ENCODE measurements at places on chromosomes 7 and 10.

DNA sequence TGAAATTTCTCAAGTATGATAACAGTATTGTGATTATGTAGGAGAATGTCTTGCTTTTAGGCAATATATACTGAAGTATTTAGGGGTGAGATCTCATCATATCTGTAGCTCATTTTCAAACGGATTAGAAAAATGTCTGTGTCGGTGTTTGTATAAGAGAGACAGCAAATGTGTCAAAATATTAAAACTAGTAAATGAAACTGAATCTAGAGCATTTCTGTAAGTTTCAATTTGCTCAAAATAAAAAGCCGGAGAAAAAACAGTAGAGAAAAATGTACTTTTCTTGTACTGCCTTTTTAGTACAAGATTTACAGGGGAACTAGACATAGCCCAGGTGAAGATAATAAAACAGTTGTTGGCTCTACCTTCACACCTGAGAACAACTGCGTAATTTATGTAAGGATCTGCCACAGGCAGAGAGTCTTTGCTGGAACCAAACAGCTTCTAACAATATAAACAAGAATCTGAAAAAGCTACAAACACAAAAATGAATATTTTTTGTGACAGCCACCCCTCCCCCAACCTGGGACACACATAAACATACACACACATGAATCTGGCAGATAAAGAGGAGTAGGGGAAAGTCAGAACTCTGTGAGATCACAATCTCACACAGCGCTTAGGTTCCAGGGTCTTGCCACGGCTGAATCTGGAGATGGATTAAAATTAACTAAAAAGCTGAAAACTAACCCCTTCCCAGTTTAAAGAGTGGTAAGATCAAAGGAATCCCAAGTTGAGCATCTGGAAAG, 153.3 kb downstream of the AVL9 start:
- no peak for DNase-seq

GRCh38 chr7:45156516-45157272, 897 bp upstream of the RAMP3 start:
- DNase-seq: no peak

DNA sequence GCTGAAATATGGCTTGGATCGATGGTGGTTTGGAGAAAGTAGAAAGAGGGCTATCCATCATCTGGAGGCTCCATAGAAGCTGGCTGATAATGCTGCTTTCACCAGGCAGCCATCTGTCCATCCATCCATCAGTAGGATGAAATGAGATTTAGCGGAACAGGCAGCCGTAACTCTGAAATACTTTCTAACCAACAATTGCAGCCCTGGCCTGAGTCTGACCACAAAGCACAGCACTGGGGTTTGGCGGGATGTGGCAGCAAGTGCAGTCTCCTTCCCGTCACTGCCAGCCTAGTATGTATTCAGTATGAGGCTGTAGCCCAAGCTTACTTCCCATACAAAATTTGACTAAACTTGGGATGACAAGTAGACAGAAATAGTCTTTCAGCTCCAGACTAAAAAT, 38.0 kb downstream of the R3HCC1L start:
- no peak for DNase-seq

DNA sequence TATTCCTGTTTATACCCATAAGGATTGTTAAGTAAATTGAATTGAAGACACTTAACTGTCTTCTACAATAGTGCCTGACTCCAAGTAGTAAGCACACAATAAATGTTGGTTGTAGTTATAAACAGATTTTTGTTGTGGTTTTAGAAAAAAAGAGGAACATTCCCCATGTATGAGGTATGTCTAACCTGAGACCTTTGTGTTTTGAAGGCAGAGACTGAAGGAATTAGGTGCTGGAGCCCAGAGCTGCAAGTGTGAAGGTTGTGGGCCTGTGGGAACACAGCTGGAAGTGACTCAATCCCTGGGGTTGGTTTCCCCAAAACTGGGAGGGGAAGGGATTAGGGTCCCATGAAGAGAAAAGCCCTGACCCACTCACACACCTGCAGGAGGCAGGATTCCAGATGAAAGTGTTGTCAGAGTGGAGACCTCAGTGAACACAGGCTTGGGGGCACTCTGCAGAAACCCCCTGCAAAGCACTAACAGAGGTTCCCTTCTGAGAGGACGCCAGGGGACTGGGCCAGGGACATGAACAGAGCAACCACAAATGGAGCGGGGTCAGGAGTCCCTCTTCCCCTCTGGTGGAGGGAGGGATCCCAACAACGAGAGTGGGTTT, 265.1 kb upstream of the KLF14 start:
- DNase-seq: no peak

GRCh38 chr7:24972991-24973390, 7.0 kb downstream of the OSBPL3 start:
- no peak for DNase-seq

DNA sequence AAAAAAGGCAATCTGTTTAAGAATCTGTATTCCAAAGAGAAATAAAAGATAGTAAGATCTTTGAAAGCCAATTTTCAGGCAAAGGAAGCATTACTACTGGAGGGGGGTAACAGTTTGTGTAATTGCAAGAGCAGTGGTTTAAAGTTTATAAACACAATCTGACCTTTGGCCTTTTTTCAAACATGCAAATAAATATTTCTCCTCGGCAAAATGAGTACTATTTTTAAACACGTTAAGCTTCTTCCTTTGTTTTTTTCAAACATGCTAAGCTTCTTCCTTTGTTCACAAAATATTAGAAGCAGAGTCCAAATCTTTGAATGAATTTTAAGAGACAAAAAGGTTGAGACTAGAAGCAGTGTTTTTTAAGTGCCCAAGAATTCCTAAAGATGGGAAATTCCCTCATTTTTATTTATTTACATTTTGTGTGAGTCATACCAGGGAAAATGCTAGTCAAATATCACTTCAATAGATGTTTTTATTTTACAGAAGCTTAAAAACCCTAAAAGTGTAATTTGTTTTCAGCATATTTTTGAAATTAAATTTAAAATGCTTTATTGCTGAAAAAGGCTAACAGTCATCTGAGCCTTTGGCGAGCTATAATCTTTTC, 229.3 kb downstream of the GPR37 start:
- DNase-seq: no peak

GRCh38 chr10:411603-412002, 276.3 kb downstream of the ZMYND11 start:
- DNase-seq: no peak

DNA sequence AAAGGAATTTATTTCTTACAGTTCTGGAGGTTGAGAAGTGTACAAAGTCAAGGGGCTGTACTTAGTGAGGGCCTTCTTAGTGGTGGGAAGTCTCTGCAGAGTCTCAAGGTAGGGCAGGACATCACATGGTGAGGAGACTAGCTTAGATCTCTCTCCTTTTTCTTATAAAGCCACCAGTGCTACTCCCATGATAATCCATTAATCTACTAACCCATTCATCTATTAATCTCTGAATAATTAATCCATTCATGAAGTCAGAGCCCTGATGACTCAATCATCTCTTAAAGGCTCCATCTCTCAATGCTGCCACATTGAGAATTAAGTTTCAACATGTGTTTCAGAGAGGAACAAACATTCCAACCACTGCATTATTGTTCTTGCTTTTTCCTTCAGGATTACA, 64.4 kb upstream of the CSTF2T start:
- DNase-seq: no peak

GRCh38 chr10:63256009-63256773, 123.1 kb downstream of the NRBF2 start:
- DNase-seq: no peak

DNA sequence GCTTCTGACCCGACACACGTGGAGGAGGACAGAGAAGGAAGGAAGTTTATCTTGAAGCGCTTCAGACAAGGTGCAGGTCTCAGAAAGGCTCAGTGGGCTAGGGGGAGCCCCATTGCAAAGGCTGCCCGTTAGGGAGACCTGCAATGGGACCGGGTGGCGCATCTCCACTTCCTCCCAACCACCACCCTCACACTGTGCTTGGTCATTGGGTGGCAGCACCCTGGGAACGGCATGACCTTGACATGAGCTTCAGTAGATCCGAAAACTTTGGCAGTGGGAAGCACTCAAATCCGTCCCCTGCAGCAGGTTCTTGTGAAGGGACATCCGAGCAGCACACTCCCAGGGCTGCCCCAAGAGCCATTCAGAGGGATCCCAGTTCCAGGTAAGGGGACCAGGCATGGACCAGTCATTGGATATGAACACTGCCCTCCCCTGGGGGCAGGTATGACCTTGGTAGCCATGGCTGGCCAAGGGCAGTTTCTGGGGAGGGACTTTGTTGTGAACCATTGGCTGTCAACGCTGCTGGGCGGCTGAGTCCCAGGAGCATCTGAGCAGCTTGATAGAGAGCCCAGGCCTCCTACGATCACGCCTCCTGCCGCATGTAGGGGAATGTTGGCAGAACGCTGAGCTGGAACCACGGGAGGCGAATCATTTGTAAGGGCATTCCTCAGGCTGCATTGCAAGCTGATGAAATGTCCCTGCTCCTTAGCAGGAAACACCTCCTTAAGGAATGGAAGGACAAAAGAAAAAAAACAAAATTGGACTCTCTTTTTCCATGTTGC, 31.7 kb downstream of the GALNTL5 start:
- no peak for DNase-seq

- DNase-seq: no peak
Measured at GRCh38 chr7:51315393-51316261, 982 bp downstream of the COBL start.

DNA sequence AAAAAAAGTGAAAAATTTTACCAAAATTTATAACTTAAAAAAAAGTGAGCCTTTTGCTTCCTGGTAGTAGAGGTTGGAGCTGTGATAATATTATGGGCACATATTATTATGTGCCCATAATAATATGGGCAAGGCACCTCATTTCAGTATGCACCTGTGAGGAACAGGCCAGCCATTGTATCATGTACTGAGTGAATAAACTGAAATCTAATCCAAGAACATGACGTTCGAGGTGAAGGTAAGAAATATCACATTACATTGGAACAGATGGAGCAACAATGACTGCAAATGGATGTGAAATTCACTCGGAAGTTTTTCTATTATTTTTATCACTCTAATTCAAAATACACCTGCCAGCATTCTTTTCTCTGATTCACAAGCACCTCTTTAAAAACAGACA, 216.0 kb downstream of the KLF6 start:
- peak; percentile 53 for DNase-seq

DNA sequence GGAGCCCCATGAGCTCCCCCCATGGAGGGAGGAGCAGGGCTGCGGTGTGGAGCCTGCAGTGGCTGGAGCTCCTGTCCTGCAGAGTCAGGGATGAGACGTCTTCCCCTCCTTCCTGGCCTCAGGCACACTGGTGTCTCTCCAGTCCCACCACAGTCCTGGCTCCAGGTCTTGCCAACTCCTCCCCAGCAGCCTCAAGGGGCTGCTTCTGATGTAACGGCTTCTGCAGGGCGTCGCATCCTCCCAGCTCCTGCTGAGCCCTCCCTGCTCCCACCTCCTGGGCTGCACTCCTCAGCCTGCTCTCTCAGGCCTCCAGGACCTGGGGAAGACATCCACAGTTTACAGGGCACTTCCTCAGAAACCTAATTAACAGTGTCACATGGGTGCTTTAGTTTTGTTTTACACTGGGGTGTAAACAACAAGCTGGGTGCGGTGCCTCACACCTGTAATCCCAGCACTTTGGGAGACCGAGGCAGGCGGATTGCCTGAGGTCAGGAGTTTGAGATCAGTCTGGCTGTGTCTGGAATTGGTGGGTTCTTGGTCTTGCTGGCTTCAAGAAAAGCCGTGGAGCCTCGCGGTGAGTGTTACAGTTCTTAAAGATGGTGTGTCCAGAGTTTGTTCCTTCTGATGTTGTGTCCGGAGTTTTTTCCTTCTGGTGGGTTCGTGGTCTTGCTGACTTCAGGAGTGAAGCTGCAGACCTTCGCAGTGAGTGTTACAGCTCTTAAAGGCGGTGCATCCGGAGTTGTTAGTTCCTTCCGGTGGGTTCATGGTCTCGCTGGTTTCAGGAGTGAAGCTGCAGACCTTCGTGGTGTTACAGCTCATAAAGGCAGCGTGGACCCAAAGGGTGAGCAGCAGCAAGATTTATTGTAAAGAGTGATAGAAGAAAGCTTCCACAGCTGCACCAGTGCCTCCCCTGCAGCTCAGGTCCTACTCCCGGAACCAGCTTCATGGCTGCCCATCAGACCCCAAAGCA, 95.0 kb downstream of the PAXIP1 start:
- no peak for DNase-seq

DNA sequence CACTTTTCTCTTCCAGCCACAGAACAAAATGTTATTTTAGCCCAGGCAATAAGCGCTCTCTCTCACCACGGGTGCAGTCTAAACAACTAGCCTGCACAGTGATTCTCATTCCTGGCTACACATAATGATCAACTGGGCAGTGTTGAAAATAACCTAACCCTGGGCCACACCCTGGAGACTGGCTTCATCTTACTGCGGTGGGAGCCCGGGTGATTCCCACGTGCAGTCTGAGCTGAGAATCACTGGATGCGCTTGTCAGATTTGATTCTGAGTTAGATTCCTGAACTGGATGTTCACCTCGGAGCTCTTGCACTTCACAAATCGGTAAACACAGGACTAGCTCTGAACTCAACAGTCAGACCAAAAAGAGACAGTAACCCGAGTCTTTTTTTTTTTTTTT, 14.9 kb downstream of the ZC3HAV1 start:
- DNase-seq: no peak

DNA sequence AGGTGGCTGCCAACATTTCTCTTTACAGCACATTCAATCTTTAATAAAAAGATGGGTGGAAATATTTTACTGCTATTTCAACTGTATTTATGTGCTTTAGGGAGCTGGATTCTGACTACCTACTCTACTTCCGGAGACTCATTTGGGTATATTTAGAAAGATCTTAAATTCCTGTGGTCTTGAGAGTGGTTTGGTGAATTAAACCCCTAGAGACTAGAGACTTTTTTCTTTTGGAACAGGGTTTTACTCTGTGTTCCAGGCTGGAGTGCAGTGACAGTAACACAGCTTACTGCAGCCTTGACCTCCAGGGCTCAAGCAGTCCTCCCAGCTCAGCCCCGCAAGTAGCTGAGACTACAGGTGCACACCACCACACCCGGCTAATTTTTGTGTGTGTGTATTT, 79.0 kb upstream of the HABP2 start:
- DNase-seq: no peak

GRCh38 chr10:6953271-6953801, 373.3 kb upstream of the PRKCQ start:
- DNase-seq: no peak

- DNase-seq: peak; percentile 45
Measured at GRCh38 chr7:155590215-155591018, 44.1 kb upstream of the CNPY1 start.

DNA sequence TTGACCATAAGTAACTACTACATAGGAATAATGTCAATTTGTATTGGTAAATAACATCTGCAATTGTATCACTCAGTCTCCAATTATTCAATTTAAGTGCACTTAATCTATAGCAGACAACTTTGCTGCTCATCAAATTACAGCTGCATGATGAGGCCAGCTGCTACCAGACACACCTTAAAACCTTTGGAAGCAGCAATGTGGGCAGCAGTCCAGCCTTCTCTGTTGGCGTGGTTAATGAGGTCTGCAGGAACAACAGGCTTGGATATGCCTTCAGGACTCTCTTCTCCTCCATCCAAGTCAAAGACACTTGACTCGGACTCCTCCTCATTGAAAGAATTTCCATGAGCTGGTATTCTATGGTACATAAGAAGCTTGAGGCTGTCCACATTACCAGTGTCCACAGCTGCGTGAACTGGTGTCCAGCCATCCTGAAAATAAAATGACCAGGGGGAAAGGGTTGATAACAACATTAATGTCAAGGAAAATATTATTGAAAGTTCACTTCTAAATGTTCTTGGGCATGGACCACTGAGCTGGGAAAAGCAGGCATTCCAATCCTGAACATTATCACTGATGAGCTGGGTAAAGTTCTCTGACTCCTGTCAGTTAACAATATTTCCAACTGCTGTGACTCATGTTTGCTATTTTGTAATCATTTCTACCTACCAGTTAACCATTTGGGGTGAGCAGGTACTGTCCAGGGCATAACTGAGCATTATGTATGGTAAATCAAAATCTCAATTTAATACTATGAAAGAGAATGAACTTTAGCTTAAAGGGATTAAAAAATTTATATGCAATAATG, 95.7 kb downstream of the CTTNBP2 start:
- no peak for DNase-seq
